ENCODE measurements at places on chromosomes 2 and 18. TPM values are rescaled to one million over a fixed set of nuclear protein-coding genes. Genes with fewer than 3 reads are reported as not detected.

The SERPINB13 gene
- not detected for total RNA-seq

The TM4SF20 gene
- total RNA-seq, result not detected

DNA sequence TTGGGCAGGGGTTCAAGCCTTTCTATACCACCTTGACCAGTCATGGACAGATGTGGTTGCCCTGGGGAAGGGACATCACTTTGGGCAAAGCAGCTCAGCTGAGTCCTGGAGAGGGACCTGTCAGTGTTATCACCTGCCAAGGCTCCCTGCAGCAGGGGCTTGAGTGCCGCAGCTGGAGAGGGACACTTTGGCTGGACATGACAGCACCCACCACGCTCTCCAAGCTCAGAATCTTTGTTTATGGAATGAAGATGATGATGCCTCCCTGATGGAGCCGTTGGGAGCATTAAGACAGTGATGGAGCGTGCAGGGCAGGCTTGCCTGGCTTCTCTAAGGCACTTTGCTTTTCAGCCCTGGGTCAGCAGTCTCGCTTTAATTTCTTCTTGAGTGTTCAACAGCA, 4.3 kb upstream of the TFCP2L1 start:
- DNase-seq, result no peak

- DNase-seq, result no peak
Observed at GRCh38 chr18:59923539-59924196, 23.9 kb downstream of the PMAIP1 start.

GRCh38 chr2:166188084-166188483, 60.3 kb upstream of the SCN1A start:
- no peak for DNase-seq

- DNase-seq, result no peak
Observed at GRCh38 chr2:98489971-98490962, 45.6 kb downstream of the INPP4A start.

GRCh38 chr2:234444893-234445292, 52.0 kb downstream of the ARL4C start:
- DNase-seq, result no peak

DNA sequence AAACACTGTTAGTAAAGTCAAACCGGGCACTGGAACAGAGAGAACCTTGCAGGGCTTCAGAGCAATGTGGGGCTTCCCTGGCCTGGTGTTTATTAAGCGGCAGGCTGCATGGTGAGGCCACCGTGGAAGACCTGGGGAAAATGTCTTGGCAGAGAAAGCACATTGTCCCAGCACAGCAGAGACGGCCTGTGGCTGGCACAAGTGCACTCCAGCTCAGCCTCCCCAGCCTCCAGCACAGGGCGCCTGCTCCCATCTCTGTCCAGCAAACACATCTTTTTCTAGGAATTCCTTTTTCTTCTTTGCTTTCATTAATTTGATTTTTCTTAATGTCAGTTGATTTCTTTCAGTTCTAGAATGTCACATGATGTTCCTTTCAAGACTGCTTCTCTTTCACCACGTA, 138.2 kb upstream of the NFATC1 start:
- DNase-seq, result no peak

DNA sequence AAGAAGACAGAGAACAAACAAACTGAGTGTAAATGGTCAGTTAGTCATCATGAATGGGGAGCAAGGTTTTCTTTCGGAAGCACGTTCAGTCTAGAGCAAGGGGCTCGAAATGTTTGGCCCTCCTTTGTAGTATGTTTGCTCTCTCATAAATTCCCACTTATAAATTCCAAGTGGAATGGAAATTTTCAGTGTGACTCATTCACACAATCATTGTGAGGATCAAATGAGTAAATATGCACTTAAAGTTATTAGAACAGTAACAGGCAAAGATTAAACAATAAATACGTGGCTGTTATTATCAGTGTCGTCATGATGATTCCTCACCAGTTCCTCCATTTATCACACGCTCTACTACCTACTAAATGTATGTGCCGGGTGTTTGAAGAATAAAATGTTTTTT, 10.5 kb downstream of the CNGA3 start:
- DNase-seq, result no peak

DNA sequence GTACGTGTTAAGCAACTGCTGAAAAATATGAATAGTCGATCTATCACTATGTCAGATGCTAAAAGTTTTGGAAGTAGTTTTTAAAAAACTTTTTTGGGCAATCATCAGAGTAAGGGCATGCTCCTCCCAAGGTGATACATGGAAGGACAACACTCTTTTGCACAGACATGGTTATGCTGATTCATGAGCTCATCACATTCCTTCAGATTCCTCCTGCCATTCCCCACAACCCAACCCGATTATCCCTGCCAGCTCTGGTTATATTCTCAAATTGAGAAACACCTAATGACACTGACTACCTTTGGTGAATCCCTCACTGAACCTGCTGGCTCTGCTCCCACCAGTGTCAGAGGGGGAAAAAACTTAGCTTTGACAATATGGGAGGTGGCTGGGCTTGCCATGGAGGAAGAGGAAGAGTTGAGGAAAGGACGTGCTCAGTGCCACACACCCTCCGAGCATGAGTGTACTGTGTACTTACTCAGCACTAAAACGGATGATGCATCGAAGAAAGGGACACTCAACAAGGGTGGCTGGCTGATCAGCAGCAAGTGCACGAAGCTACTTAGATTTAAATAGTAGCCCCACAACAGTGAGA, 83.9 kb upstream of the RNU4ATAC start:
- DNase-seq, result no peak

GRCh38 chr2:43082111-43082894, 144.1 kb downstream of the ZFP36L2 start:
- DNase-seq, result no peak

DNA sequence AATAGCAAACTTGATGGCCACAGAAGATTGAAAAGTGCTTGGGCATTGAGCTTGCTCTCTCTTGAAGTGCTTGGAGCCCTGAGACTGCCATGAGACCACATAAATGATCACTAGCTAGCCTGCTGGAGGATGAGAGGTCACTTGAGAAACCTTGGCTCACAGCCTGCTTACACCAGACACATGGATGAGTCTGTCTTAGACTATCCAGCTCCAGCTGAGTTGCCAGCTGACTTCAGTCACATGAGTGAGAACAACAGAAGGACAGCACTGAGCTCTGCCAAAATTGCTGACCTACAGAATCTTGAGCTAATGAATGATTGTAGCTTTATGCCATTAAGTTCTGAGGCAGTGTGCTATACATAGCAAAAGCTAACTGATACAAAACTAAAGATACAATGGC, 18.1 kb downstream of the NABP1 start:
- DNase-seq, result no peak

DNA sequence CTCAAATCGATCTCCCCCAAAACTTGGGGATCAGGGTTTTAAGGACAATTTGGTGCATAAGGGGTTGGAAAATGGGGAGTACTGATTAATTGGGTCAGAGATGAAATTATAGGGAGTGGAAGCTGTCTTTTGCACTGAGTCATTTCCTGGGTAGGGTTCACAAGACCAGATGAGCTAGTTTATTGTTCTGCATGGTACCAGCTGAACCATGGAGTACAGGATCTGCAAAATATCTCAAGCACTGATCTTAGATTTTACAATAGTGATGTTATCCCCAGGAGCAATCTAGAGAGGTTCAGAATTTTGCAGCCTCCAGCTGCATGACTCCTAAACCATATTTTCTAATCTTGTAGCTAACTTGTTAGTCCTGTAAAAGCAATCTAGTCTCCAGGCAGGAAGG, 73.1 kb downstream of the CPO start:
- no peak for DNase-seq

DNA sequence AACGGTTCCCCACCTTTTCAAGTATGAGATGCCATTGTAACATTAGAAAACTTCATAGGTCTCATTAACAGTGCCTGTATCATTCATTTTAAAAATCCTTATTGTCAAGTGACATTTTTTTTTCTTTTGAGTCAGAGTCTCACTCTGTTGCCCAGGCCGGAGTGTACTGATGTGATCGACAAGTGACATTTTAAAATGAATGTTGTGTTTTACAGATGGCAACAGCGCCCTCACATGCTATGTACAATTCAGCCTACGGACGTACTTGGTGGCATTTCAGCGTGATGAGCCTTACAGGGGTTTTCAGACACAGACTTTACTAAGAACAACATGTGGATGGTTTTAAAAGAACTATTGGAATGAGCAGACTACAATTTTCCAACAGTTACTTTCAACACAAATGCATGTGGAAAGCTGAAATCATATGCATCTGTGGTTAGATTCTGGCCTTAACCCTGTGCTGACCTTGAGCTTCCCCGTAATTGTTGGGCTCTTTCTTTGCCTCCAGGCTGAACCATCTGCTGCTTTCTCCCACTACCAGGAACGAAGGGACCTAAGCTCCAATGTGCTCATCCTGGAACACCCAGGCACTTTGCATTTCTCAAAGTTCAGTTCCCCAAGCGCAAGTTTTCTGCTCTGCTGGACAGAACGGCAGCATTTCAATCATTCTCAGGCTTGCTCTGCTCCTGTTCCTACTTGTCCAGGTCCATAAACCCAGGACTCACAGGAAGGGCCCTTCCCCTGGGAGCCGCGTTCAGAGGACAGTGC, 119.9 kb upstream of the NDUFV2 start:
- DNase-seq, result no peak

DNA sequence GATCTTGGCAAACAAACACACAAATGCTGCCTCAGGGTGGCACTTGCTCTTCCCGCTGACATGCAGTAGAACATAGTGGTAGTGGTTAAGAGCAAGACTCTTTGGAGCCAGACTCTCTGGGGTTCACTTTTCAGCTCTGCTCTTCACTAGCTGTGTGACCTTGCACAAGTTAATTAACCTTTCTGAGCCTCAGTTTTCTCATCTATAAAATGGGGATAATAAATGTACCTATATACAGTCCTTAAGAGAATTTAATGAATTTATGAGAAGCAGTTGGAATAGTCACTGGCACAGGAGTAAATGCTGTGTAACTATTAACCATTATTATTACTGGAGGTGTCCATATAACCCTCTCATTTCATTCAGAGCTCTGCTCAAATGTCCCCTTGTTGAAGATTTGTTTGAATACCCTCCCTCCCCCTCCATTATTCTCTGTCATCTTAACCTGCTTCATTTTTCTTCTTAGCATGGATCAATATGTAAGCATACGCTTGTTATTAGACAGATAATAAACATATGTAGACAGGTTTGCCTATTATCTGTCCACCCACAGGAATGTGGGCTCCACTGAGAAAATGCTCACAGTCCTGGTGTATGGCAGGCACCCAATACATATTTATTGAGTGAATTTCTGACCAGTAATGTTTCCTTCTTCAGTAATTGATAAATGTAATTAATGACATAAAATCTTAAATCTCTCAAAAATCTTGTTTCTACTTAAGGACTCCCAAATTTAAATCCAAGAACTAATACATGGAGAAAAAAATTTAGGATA, 64.5 kb downstream of the TSPYL6 start:
- DNase-seq, result no peak

GRCh38 chr2:69717186-69717585, 24.7 kb upstream of the ANXA4 start:
- no peak for DNase-seq

GRCh38 chr2:29166242-29167039, 51.2 kb downstream of the CLIP4 start:
- no peak for DNase-seq

DNA sequence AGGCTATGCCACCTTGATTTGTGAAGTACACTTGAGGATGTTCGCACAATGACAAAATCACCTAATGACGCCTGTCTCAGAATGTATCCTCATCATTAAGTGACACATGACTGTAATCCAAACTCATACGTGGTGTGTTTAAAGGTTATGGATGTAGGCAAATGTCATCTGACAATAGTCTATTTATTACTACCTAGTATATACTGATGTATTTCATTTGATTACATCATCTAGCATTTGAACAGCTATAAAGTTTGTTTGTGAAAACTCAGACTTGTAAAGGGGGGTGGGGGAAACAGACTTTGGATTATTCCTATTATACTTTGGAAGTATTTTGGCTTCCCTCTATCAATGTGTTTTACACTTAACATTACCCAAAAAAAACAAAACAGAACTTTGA, 129.9 kb downstream of the TANC1 start:
- DNase-seq, result no peak

DNA sequence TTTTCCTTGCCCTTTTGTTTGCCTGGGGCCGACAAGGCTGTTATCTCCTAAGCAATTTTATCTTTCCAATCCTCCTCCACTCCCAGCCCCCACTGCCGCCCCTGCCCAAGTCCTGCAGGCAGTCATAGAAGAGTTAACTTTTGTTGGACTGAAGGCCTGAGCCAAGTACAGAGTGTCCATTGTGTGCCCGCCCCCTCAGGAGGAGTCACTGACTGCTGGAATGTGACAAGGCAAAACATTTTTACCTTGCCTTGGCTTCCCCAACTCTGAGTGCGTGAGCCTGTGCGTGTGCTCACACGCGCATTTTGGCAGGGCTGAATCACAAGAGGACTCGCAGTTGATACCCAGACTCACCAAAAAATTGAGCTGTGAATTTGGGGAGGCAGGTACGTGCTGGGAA, 16.2 kb downstream of the SETBP1 start:
- DNase-seq, result no peak

DNA sequence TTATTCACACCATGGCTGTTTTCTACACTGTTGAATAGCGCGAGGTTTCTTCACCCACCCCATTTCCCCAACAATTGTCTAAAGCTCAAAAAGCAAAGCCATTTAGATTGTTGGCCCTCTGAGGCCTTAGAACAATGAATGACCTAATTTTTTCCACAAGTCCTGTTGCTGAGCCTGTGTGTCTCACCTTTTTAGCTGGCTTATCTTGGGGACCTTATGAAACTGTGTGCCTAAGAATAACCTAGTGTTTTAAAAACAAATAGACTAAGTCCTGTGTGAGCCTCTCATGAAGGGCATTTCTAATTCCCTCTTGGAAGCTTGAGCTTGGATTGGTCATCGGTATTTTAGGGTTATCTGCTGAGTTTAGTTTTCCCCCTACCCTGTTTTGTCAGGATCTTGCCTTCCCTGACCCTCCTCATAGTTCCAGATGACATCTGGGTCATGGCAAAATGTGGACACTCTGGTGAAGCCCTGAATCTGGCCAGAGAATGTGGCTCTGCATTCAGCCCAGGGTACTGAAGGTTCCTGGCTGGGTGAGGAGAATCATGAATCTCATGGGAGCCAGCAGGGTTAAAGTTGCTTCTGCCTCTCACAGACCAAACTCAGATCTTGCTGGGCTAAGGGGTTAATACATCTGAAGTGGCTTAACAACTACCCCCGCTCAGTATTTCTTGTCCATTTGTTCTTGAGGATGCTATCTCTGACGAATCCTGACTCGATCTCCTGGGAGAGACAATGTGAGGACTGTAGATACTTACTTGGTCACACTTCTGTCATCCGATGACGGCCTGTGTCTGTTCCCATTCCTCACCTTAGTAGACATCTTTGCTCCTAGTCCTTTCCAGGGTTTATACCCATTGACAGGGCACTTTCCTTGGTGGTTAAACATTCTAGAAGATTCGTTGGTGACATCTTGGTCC, 104.2 kb upstream of the MAP4K3 start:
- no peak for DNase-seq

Data from occipital lobe (tissue), 3 donors.